ENCODE measurements at places on chromosomes 6 and 20. TPM values are rescaled to one million over a fixed set of nuclear protein-coding genes. Genes with fewer than 3 reads are reported as not detected.

- DNase-seq: no peak
Measured at GRCh38 chr6:150672800-150673199, 73.1 kb downstream of the PLEKHG1 start.

- peak; percentile 71 for DNase-seq
Measured at GRCh38 chr6:30793521-30794194, 49.3 kb upstream of the IER3 start.

DNA sequence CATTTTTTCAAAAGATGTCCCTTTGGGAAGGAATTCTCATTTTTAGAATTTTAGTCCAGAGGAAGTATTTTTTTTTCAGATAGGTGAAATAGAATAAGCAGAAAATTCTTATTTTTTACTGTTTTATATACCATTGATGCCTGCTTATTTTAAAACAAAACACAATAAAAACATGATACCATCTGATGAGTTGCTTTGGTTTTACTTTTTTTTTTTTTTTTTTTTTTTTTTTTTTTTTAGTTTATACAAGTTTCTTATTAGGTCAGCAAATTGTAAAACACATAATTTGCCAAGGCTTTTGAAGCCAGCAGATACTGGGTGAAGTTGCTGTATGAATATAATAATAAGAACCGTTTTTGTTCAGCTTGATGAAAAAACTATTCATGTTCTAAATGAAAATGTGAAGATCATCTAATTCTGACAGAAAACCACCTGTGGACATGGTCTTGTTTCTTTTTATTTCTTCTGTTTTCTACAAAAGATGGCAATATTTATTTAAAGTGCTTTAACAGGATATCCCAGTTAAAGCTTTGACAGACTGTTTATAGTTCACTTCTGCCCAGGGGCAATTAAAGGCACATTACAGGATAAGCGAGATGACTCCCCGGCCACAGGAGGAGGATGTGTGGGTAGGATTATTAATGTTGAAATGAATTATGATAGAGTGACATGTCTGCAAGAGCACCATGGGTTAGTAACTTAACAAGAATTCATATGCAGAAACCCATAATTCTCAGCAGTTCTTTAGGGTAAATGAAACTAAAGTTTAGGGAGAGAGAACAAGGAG lies 31.1 kb downstream of the MYB start:
- peak; percentile 33 for DNase-seq

DNA sequence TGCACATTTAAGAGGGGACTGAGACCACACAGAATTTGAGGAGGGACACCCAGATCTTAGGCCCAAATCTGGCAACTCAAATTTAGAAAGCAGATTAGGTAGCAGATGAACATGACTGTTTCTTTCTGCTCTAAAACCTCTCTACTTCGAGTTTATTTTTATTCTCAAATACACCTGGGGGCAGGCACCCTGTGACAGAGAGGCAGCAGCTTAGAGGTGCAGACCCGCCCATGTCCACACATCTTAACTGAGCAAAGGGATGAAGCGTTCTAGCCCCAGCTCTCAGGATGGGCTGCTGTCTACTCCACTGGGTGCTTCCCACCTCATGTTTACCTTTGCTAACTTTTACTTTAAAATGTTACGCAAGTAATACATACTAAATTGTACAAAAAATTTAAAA lies 125.0 kb downstream of the SLC23A2 start:
- DNase-seq: no peak

DNA sequence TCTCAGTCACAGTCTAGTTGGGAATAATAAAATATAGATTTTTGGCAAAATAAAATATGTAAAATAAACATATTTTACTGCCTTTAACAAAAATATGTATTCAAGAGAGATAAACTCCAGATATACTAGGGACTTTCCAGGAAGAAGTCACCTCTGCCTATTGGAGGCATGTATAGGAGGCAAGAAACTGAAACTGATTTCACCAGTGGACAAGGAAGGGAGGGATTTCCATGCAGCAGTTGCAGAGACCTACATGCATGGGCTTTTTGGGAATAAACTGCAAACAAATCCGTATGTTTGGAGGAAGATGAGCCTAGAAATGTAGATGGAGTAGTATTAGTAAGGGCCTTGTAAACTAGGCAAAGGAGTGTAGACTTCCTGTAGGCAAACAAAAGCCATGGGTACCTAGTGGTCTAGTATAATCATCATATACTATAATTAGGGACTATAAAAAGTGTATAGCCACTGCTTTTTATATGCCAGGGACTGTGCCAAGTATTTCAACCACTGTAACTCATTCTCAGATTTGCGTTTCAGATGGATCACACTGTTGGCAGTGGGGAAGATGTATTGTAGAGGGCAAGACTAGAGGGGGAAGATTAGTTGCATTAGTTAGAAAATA lies 38.9 kb downstream of the CD109 start:
- no peak for DNase-seq

Gene CYP39A1
- 23.3 TPM for total RNA-seq

Measured in H4 (cell line).